ENCODE measurements at places on chromosomes 6 and 20.

DNA sequence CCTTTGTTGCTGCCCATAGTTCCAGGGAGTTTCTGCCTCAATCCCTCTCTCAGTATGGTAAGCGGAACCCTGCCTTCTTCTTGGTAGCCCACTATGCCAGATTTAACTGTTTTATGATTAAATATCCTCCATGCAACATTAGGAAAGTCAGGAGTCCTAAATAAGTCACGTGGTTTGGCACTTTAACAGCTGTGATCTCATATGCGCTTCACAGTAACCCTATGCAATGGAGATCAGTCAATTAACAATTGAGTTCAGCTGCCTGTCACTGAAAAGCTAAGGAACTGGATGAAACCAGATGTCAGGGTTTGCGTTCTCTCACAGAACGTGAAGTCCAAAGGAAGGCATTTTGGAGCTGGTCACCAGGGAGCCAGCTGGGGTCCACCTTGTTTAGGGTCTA is 81.6 kb downstream of the PSMB1 start:
- no peak for DNase-seq

- DNase-seq: no peak
These were observed 58.4 kb downstream of the MTFR2 start for GRCh38 chr6:136191606-136192312.

DNA sequence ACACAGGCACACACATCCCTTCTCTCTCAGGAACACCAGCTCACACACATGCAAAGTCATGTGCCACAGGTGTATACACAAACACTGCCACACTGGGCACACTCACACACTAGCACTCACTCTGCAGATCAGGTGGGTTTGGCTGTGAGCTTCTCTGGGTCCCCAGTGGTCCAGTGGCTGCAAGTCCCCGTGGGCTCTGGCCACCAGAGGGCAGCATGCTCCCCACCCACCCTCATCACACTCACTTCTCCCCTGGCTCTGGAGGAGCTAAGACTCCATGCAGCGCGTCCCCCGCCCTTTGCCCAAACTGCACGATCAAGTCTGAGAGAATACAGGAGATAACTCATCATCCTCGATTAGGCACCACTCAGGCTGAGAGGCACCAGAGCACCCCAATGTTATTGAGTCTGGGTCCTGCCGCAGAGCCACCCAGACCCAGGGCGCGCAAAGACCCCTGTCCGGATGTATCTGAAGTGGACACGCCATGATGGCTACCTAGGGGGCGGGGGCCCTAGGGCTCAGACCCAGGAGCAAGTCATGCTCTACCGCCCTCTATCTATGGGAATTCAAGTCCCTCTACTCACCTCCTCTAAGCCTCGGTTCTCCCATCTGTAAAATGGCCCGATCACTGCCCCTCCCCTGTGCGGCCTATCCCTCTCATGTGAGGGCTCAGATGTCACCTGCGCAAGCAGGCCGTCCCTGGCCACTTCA is 90.5 kb downstream of the GRM4 start:
- DNase-seq: peak; percentile 74

DNA sequence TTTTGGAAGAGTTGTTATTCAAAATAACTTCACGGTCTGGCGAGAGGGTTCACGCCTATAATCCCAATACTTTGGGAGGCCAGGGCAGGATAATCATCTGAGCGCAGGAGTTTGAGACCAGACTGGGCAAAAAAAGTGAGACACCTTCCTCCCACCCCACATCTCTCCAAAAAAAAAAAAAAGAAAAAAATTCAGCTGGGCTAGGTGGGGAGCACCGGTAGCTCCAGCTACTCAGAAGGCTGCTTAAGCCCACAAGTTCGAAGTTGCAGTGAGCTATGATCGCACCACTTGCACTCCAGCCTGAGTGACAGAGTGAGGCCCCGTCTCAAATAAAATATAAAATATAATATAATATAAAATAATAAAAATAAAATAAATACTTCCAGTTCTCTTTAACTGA is 10.4 kb downstream of the OR2B2 start:
- no peak for DNase-seq

DNA sequence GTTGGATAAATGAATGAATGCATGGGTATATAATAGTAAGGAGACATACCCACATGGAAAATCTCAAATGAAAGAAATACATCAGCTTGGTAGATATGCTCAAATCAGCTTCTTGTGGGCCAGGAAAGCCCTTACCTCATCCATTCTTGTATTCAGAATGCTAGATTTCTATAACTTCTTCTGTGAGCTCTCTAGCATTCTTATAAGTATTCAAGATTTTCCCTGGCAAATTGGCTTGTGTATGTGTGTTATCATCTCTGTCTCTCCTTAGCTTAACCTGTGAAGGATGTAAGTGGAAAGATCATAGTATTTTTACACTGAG is 100.8 kb downstream of the OR2B2 start:
- no peak for DNase-seq

DNA sequence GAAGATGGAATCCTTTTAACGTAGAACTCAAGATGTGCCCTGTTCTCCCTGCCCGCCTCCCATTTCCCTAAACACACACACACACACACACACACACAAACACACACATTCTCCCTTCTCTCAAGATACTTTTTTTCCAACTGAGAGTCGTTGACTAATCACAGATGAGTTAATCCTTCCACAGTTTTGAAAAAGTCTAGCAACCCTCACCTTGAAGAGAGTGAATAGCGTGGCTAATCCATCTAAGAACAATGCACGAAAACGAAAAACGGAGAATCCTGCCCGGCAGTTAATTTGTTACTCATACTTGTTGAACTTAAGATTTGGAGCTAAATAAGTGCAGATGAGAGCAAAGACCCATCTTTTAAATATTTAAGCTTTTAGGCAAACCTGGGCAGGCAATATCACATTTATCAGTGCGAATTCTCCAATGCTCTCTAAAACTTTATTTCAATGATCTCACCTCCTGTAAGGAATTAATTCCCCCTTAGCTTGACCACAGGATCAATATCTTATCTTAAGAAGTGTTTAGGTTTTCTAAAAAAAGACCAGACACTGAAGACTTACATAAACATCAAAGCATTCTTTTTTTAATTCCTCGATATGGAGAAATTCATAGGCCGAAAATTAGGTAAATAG is 1.1 kb downstream of the AGPAT4 start:
- DNase-seq: no peak

DNA sequence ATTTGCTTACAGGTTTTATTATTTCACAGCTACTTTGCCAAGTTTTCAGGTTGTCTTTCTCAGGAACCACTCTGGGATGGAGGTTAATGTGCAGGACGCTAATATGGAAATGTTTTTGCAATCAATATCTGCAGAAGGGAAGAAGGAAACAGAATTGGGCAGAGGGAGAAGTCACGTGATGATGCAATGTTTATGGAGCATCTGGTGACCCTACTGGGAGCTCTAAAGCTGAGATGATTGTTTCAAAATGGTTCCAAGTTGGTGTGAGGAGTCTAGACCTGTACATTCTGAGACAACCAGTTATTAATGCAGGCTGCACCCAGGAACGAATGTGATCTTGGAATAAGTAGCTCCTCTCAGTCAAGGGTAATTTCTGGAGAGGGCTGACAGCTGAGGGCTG is 905.4 kb upstream of the FLRT3 start:
- no peak for DNase-seq

DNA sequence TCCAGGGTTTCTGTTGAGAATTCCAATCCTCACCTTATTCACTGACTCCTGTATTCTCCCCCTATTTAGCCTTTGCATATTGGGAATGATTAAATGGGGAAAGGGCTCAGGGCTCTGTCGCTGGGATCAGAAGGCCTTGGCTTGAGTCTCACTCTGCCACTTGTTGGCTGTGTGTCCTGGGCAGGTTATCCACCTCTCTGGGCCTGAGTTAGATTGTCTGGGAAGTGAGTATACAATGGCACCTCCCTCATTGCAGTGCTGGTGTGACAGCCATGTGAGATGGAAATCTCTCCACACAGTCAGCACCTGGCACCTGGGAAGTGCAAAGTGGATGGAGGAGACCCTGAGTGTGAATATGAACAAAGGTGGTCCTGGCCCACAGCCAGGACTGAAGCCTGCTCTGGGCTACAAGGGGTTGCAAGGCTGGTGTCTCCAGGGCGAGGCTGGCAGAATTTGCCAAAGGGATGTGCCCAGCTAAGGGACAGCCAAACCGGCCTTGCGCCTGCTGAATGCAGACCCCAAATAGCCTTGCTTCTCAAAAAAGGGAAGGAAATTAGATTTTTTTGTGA is 200.0 kb upstream of the PMEPA1 start:
- DNase-seq: no peak

GRCh38 chr6:53299331-53300005 is 49.3 kb downstream of the ELOVL5 start:
- DNase-seq: no peak

- no peak for DNase-seq
These were observed 90.7 kb upstream of the BEND6 start for GRCh38 chr6:56864171-56864616.

DNA sequence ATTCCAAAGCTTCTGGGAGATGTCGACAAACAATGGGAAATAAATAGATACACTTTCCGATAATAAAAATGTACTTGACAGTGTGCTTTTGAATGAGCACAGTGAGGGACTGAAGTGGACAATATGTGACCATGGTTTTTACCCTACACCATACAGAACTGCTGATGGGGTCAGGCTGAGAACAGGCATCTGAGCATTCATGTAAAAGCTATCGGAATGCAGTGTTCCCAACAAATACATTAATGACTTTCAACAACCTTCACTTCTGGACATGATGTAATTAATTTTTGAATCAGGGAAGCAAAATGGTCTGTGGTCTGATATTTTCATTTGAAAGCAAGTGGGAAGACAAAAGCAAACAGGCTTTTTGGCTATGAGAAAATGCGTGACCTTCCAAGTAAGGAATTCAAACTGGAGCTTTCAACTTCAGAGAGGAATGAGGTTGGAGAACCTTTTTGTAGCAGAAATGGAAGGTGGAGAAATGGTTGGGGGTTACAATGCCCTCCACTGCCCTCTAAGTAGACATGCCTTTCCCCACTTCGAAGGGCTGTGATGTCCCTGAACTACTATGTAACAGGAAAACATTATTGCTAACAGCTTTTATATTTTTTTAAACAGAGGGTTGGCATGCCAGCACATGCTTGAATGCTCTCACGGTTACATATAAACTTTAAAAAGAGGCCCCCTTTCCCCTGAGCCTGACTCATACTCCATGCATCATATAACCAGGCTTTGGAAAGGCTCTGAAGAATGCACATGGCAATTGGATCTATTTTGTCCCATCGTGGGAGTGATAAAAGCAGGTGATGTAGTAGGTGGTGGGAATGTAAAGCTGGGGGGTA is 203.5 kb upstream of the CITED2 start:
- no peak for DNase-seq

GRCh38 chr6:159642481-159642880 is 50.6 kb downstream of the SOD2 start:
- no peak for DNase-seq

GRCh38 chr20:49466114-49466912 is 16.2 kb downstream of the KCNB1 start:
- DNase-seq: no peak

DNA sequence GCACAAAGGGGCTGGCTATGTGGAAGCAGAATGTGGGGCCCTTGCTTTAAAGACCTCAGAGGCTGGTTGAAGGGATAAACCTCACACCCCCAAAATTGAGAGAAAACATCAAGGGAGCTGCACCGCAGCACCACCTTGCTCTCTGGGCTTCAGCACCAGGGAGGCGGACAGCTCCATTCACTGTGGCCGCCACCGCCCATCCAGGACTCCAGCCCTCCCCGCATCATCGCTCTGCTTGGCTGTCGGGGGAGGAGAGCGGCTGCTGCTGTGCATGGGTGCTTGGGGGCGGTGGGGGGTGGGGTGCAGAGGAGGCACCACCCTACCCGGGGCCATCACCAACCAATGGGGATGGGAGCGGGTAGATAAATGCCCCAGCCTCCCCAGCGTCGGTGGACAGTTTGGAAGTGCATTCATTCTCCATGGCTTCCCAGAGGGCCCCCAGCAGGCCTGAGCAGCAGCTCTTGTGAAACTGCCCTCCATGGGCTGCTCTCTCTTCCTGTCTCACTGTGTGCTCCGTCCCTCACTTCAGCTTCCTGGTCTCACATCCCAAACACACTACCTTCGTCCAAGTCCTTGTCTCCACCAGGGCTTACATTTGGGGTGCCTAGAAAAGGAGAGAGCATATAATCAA is 75.7 kb upstream of the BHLHE23 start:
- no peak for DNase-seq

DNA sequence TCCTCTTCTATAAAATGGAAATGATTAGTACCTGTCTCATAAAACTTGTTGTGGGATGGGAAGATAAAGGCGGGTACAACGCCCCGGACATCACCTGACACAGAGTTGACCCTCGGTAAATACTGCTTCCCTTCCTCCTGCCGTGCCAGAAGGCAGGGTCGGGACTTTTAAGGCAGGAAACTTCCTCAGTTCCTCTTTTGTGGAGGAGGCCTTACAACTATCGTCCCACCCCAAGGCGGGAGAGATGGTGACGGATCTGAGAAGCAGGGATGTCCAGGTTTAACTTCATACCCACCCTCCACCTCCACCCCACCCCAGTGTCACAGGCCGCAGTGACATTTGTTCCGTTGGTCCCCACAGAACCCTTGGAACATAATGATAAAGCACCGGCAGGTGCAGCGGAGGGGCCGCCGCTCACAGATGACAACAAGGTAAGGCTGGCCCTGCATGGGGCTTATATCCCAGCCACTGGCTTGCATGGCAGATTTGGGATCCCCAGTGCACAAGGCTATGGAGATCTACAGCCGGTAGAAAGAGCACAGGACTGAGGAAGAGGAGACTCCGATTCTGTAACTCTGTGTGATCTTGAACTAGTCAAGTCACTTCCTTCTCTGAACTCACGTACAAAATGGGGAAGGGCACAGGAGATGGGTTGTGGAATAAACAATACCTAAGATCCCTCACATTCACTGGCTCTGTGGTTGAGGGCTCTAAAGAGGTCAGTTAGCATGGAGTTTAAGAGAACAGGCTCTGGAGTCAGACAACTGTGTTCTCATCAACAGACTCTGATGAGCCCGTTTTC is 764 bp downstream of the DNTTIP1 start:
- no peak for DNase-seq

- no peak for DNase-seq
These were observed 33.3 kb downstream of the BPIFB1 start for GRCh38 chr20:33316343-33316742.

DNA sequence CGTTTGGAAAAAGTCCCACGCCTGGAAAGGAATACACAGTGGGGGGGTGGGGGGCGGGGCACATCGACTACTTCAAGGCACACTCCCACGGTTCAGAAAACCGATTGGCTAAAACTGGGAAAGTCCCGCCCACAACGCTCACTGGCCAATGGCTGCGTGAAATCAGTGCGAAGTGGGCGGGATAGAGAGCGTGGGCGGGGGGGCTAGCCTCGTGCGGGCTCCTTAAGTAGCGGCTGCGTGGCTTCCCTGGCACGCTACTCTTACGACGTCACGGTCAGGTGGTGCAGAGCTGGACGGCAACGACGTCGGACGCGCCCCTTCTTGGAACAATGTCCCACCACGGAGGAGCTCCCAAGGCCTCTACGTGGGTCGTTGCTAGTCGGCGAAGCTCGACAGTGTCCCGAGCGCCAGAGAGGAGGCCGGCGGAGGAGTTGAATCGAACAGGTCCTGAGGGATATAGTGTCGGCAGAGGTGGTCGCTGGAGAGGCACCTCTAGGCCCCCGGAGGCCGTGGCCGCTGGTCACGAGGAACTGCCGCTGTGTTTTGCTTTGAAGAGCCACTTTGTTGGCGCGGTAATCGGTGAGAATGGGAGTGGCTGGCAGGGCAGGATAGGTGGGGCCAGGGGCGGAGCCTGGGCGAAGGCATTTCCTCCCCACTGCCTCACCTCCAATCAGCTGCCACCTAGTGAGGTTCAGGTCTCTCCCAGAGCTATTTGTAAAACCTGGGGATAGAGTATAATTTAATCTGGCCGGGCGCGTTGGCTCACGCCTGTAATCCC is at the start of gene DDX43:
TSS of gene DDX43 (plus strand) at position 252 of the 778 bp plus-strand sequence. CDS start at position 330, 78 bp downstream.
- no peak for DNase-seq

Measured in NCI-H1436 (cell line).